A673 (cell line): ENCODE measurements at places on chromosomes 12 and 14. TPM values are rescaled to one million over a fixed set of nuclear protein-coding genes. Genes with fewer than 3 reads are reported as not detected.

DNA sequence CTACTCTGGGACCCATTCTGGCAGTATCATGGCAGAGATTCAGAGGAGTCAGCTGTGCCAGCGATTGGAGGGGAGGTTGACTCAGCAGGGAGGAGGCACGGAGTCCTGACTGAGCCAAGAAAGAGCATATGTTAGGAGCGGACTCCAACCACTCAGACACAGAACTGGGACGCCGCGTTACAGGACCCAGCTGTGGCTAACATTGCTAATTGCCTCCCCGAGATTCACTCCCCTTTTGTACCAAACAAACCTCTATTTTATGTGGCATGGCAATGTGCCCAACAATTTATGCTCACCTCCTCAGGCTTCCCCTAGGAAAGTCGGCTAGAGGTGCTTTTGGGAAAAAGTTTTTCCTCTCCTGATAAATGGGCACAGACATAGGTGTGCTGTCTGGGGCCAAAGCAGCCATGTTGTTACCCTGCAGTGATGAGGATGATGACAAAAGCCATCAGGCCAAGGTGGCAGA lies 15.2 kb upstream of the CLIP1 start:
- H3K36me3 ChIP-seq = no peaks in the 10 kb centered on the region
- H3K27ac ChIP-seq = no peak overlapping the region
- peaks cover 5% of the 10 kb centered on the region for H3K4me1 ChIP-seq
- H3K4me3 ChIP-seq = no peak overlapping the region

GRCh38 chr14:34796902-34797301 lies 78.3 kb downstream of the BAZ1A start:
- H3K27me3 ChIP-seq = no peaks in the 10 kb centered on the region
- H3K4me3 ChIP-seq = no peak overlapping the region
- H3K4me1 ChIP-seq = peaks cover 2% of the 10 kb centered on the region
- no peak overlapping the region for H3K27ac ChIP-seq
- no peak for DNase-seq

- no peak overlapping the region for H3K4me3 ChIP-seq
- H3K4me1 ChIP-seq = no peaks in the 10 kb centered on the region
- H3K27ac ChIP-seq = no peak overlapping the region
These were observed 21.2 kb downstream of the BCL7A start for GRCh38 chr12:122042910-122043309.

The OR4K5 gene
- total RNA-seq = not detected in 2 replicates

GRCh38 chr12:109597795-109598427 lies 24.3 kb downstream of the MVK start:
- H3K4me3 ChIP-seq = no peak overlapping the region
- no peaks in the 10 kb centered on the region for H3K27me3 ChIP-seq
- peak; percentile 89 for DNase-seq
- peaks cover 4% of the 10 kb centered on the region for H3K4me1 ChIP-seq
- H3K36me3 ChIP-seq = peaks cover 4% of the 10 kb centered on the region

The GLIPR1L1 gene
- total RNA-seq = not detected in 2 replicates

DNA sequence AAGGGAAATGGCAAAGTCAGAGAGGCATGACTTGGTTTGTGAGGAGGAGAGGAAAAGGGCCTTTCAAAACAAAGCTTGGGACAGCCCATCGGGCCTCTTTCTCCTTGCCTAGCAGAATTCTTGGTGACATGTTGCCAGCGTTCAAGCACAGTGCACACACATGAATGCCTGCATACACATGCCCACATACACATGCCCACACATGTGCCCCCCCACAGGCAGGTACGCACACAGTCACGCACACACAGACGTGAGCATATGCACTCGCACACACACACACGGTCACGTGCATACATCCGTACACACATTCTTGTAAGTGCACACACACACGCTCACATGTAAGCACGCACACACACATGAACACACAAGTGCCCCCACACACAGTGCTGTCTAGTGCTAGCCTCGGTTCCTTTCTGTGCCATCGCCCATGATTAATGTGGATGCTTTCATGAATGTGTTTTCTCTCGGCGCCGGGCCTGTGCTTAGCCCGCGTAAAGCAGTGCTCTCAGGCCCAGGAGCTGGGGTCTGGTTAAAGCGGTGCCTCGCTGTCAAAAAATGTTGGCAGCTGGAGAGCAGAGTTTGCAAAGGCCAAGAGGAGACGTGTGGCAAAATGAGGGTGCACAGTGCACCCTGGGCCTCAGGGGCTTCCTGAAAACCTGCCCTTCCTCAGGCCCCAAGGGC lies 328.8 kb upstream of the DIO3 start:
- no peaks in the 10 kb centered on the region for H3K27me3 ChIP-seq
- no peaks in the 10 kb centered on the region for H3K36me3 ChIP-seq
- no peak overlapping the region for H3K27ac ChIP-seq
- H3K4me1 ChIP-seq = no peaks in the 10 kb centered on the region
- DNase-seq = no peak

The ATN1 gene
- 139 and 144 TPM in 2 replicates for total RNA-seq

The PTGES3 gene
- 413 and 450 TPM in 2 replicates for total RNA-seq

DNA sequence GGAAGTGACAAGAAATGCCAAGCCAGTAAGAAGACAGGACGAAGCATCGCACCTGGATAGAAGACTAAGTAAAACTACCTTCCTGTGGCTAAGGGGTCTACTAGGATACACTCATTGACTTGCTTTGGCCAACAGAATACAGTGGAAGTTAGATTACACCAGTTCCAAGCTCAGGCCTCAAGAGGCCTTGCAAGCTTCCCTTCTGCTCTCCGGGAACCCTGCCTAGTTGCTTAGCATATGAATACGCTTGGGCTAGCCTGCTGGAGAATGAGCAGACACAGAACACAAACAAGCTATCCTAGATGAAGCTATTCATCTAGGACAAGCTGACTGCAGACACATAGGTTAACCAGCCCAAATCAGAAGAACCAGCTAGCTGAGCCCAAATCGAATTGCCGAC lies 97.0 kb downstream of the DPF3 start:
- no peaks in the 10 kb centered on the region for H3K36me3 ChIP-seq
- no peak overlapping the region for H3K27ac ChIP-seq
- H3K4me1 ChIP-seq = no peaks in the 10 kb centered on the region
- H3K4me3 ChIP-seq = no peak overlapping the region
- no peak for DNase-seq

The TAS2R10 gene
- total RNA-seq = 1.1 and 1.4 TPM in 2 replicates

The KRT6A gene
- total RNA-seq = 0.24 TPM in 1 of 2 replicates, not detected in the other

The ACSM4 gene
- not detected in 2 replicates for total RNA-seq

DNA sequence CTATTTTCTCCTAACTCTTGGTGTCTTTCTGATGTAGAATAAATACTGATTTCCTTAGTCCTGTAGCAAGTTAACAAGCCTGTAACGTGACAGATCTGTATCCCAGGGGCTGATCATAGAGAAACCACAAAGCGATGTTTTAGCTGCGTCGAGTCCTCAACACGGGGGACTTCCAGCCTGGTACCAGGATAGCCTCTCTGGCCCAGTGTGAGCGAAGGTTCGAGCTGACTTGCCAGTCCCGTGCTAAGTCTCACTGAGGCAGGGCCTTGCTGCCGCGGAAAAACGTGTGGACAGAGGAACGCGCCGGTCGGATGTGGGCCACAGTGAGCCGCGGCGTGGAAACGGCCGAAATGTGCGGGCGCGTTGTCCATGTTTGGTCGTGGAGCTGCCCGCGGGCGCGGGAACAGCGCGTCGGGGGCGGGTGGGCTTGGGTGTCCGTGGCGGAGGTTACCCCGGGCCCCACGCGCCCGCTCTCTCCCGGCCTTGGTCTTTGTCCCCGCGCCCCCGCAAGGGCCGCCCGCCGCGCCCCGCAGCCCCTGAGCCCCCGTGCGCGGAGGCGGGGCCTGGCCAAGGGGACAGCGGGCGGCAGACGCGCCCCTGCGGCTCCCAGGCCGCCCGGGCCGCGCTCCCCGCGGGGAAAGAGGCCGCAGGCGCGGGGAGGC lies 531 bp upstream of the EML1 start:
- peak overlapping the region; percentile 56 for H3K27ac ChIP-seq
- H3K4me3 ChIP-seq = peak overlapping the region; percentile 59
- H3K4me1 ChIP-seq = peaks cover 29% of the 10 kb centered on the region
- DNase-seq = peak; percentile 23

- no peak for DNase-seq
These were observed 873.6 kb downstream of the C12orf50 start for GRCh38 chr12:87155621-87156020.

The B3GNT4 gene
- 0.15 and 0.22 TPM in 2 replicates for total RNA-seq

- no peaks in the 10 kb centered on the region for H3K36me3 ChIP-seq
- H3K27me3 ChIP-seq = no peaks in the 10 kb centered on the region
- no peak overlapping the region for H3K27ac ChIP-seq
These were observed 11.3 kb downstream of the MEG3 start for GRCh38 chr14:100836941-100837804.

The ADAM21 gene
- total RNA-seq = not detected in 2 replicates

DNA sequence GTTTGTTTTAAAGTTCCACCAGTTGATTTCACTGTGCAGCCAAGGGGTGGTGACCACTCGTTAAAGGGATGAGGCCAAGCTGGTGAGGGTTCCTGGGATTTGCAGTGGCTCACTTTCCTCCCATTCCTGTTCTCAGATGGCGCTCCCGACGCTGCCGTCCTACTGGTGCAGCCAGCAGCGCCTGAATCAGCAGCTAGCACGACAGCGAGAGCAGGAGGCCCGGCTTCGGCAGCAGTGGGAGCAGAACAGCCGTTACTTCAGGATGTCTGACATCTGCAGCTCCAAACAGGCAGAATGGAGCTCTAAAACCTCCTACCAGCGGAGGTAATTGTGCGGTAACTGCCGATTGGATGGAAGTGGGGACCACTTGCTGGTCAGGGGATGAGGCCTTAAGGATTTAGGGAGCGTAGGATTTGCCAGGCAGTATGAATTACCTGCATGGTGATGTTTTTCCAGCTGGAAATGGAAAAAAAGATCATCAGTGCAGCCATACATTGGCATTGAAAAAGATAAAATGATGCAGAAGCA lies 2.9 kb downstream of the TCHP start:
- H3K27me3 ChIP-seq = no peaks in the 10 kb centered on the region
- no peak for DNase-seq
- H3K27ac ChIP-seq = no peak overlapping the region
- peaks cover 6% of the 10 kb centered on the region for H3K4me1 ChIP-seq
- peaks cover 47% of the 10 kb centered on the region for H3K36me3 ChIP-seq

GRCh38 chr12:85843606-85844310 lies 7.5 kb upstream of the RASSF9 start:
- no peaks in the 10 kb centered on the region for H3K27me3 ChIP-seq
- H3K36me3 ChIP-seq = no peaks in the 10 kb centered on the region
- H3K4me1 ChIP-seq = no peaks in the 10 kb centered on the region
- DNase-seq = no peak
- no peak overlapping the region for H3K4me3 ChIP-seq
- no peak overlapping the region for H3K27ac ChIP-seq

DNA sequence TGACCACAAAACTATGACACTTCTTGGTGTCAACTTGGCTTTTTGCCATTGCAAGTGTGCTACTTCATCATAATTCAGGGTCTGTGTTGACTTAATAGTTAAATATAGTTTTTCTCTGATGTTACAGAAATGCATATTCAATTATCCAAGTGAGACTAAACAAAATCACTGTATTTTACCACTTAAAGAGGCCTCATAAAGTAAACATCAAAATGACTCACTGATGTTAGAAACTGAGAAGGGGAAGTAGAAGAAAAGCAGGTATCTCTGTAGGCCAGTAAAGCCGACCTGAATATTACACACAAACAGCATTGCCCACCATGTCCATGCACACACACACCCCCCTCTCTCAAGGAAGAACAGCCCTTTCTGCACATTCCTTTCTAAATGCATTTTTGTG lies 55.4 kb downstream of the RPAP3 start:
- H3K27ac ChIP-seq = no peak overlapping the region
- no peak overlapping the region for H3K4me3 ChIP-seq
- no peaks in the 10 kb centered on the region for H3K27me3 ChIP-seq
- no peak for DNase-seq
- peaks cover 12% of the 10 kb centered on the region for H3K4me1 ChIP-seq
